ENCODE measurements at places on chromosomes 4 and X.

DNA sequence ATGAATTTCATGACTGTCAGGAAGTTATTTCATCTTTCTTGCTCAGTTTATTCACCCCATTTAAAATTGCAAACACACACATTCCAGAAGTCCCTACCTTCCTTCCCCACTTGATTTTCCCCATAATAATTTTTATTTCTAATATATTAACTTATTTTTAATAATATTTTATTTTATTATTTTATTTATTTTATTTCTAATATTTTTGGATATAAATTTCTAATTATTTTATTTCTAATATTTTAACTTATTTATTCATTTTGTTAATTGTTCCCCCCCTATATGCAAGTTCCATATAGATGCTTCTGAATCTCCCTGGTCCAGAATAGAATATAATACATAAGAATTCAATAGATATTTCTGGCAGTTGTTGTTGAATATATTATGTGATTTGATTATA lies 293.7 kb upstream of the CPEB2 start:
- no peak for DNase-seq

DNA sequence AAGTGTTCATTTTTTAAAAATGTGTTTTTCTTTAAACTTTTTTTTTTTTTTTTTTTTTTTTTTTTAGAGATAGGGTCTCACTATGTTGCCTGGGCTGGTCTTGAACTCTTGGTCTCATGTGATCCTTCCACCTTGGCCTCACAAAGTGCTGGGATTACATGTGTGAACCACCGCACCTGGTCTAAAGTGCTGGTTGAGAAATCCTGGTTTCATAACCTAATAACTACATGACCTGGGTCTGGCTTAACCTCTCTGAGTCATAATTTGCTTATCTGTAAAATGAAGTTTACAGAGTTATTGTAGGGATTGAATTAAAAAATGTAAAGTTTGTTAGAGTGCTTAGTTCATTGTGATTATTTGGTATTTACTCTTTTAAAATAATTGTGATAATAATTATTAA lies 5.2 kb downstream of the HSD17B13 start:
- DNase-seq, result no peak

- no peak for DNase-seq
Observed at GRCh38 chrX:129777218-129778030, 2.3 kb upstream of the SASH3 start.

DNA sequence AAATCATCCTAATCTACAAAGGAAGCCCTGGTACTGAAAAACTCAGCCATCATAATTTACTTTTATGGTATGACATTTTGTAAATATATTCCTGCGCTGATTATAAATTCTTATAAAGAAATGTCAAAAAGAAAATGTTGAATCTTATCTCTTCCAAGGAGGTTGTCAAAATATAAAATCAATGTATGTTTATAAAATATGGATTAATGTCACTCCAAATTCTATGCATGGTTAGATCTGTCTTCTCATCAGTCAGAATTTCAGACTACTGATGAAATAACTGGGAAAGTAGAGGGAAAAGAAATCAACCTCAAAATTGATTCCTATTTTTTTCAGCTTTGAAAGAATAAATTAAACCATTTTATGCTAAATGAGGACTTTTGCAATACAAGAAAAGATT lies 120.0 kb upstream of the MAB21L2 start:
- DNase-seq, result no peak

- no peak for DNase-seq
Observed at GRCh38 chrX:12026481-12026880, 111.8 kb upstream of the FRMPD4 start.

- no peak for DNase-seq
Observed at GRCh38 chrX:136662976-136663375, 15.0 kb downstream of the CD40LG start.

GRCh38 chr4:140239311-140239710 lies 85.3 kb upstream of the MAML3 start:
- no peak for DNase-seq

- no peak for DNase-seq
Observed at GRCh38 chr4:89319756-89320155, 12.2 kb upstream of the GPRIN3 start.

GRCh38 chr4:110533940-110534339 lies 58.0 kb downstream of the ENPEP start:
- DNase-seq, result no peak

DNA sequence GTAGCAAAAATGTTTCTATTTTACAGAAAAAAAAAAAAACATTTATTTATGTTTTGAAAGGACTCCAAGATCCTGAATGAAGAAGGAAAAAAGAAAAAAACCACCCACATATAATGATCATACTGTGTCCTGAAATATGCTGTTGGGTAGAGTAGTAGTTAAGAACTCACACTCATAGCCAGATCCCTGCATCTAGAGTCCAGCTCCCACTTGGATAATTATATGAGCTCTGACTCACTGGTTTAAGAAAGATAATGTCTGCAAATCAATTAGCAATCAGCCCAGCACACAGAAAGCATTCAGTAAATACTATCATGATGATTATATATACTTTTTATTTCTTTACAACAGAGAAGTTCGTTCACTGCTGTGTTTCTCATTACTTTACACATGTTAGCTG lies 46.7 kb upstream of the MXRA5 start:
- no peak for DNase-seq

- DNase-seq, result peak; percentile 13
Observed at GRCh38 chrX:136147315-136147901, at the start of gene FHL1. Gene FHL1, plus strand, starts transcription at chrX:136147533.

DNA sequence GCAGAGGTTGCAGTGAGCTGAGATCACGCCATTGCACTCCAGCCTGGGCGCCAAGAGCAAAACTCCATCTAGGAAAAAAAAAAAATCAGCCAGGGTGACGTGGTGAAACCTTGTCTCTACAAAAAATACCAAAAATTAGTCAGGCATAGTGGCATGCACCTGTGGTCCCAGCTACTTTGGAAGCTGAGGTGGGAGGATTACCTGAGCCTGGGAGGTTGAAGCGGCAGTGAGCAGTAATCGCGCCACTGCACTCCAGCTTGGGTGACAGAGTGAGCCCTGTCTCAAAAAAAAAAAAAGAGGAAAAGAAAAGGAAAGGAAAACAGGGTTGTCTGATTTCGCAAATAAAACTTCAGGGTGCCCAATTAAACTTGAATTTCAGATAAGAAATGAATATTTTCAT lies 106.1 kb downstream of the RBM47 start:
- DNase-seq, result no peak

DNA sequence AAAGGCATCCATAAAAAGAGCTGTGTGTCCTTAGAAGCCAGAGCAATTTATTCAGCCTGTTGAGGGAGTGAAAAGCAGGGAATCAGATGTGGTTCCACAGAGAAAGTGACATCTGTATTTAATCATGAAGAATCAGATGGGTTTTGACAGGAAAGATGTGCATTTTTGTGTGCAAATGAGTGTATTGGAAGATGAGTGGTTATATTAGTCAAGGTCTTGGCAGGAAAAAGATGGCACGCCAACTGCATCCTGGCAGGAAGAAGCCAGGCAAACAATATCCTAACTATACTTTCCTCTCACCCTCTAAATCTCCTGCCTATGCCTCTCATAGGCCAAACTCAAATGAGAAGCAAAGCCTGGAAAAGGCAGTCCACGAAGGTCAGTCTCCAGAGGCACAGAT lies 59.1 kb downstream of the SCFD2 start:
- no peak for DNase-seq

GRCh38 chr4:41160012-41160789 lies 54.1 kb downstream of the APBB2 start:
- no peak for DNase-seq

- no peak for DNase-seq
Observed at GRCh38 chr4:78710536-78710935, 65.6 kb upstream of the BMP2K start.

DNA sequence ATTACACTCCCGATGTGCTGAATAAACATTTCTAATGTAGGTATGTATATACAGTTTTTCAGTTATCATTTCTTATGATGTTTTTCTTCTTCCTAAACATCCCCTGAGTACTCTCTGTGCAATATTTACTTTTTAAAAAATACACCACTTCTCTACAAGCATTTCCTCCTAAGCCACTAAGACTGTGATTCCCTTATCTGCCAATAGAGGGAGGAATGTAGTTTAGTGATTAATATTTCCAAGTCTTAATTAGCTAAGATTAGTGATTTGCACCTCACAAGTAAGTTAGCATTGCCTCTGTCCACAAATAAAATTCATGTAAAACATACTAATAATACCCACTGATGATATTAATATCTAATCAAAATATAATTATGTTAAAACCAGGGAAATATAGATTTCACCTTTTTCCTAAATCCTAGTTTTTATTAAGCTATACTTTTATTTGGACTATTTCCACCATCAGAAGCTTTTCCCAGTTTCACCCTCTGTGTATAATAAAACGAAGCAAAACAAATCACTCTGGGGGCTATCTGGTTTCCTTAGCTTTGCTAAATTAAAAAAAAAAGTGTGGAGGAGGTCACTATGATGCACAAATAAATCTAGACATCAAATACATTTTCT lies 909.1 kb downstream of the FAT4 start:
- DNase-seq, result no peak

- DNase-seq, result peak; percentile 56
Observed at GRCh38 chrX:152897222-152898131, at the start of gene ZNF185. Gene ZNF185, plus strand, starts transcription at chrX:152898067. Its CDS starts 16,423 bp downstream, at chrX:152914490.

GRCh38 chr4:153937289-153937688 lies 148.4 kb upstream of the SFRP2 start:
- DNase-seq, result no peak

- no peak for DNase-seq
Observed at GRCh38 chr4:175054980-175055379, 136.8 kb downstream of the ADAM29 start.

- no peak for DNase-seq
Observed at GRCh38 chr4:136227315-136227714, 1305.0 kb downstream of the PCDH18 start.

DNA sequence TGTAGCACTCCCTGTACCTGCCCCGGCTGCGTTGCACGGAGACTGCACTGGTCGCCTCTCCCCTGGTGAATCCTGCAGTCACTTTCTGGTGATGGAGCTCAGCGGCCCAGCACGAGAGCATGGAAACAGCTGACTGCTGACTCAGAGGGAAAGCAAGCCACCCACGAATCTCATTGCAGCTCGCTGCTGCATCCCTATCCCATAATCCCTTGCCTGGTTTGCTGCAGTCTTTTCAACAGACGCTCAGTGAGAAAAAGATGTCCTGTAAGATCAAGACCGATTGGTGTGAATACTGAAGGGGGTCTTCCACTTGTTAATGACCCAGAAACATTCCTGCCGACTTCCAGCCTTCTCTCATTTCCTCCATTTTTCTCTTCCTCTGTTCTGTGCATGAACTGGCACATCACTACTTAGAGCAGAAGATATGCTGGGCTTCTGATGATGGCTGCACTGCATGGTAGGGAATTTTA lies 52.9 kb downstream of the TRIM2 start:
- DNase-seq, result peak; percentile 24

GRCh38 chrX:28851871-28852270 lies 264.6 kb downstream of the IL1RAPL1 start:
- DNase-seq, result no peak

DNA sequence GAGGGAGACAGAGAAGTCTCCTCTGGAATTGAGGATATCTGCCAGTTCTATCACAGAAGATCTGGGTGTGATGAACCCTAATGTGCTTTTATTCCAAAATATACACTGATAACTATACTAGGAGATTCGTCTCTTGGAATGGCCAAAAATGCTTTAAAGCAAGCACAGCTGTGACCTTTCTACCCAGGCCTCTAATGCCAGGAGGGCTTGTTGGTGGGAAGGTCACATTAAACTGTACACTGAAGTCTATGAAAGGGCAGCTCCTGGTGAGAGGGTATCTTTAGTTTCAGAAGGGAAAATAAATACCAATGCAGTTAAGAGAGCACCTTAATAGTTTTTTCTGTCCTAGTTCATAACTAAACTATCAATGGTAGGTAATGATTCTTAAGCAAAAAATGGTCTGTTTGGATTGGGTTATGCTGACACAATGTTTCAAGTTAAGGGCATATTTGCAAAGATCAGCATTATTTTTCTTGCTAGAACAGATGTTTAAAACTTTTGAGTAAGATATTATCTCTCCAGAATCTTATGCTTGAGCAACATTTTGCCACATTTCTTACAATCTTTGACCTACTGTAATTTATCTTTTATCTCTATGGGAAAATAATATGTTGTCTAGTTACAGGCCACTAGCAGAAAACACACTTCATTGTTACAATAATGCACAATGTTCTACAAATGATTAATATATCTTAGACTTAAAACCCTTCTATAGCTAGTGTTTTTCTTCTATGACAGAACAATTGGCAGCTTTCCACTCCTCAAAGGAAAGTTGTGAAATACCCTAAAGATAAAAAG lies 59.6 kb downstream of the SEC24D start:
- no peak for DNase-seq

- DNase-seq, result no peak
Observed at GRCh38 chr4:127965803-127966175, 583 bp downstream of the ABHD18 start.

DNA sequence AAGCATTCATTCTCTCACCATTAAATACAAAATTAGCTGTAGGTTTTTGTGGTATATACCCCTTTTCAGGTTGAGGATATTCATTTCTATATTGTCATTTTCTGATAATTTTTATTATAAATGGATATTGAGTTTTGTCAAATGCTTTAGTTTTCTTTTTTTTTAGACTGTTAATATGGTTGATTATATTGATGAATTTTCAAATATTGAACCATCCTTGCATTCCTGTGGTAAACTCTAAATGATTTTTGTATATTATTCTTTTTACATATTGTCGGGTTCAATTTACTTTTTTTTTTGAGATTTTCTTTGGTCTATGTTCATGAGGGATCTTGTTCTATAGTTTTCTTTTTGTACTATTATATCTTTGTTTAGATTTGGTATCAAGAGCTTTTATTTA lies 165.1 kb downstream of the GPAT3 start:
- DNase-seq, result no peak

GRCh38 chr4:153038623-153039311 lies 102.6 kb downstream of the FHDC1 start:
- DNase-seq, result no peak

DNA sequence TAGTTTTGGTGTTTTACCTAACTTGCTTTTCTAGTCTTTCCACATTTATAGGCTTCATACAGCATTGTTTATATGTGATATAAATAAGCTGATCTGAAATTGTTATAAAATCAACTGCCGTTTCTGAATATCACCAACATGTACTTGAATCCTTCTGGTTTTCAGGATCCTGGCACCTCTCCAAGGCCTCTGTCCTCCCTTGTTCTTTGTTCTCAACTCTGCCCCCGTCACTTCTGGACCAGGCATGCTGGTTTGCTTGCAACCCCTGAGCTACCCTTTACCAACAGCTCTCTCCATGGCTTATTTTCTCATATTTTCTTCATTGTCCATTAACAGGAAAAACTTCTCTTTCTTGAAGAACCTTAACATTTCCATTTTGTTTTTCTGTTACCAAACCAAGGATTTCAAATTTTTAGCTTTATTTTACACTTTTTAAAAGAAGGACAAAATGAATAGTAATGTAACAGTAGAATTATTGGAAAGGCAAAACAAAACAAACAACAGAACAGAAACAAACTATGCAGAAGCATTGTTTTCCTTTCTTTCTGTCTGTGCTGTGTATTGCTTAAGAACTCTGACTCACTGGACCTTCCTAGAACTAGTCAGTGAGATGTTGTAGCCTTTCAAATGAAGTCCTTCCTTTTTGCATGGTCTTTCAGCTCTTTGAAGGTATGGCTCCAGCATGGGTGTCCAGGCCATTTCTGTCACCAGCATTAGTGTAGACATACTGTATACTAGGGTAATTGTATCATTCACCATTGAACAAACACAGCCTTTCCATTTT lies 44.8 kb downstream of the BANK1 start:
- DNase-seq, result no peak
